ENCODE measurements at places on chromosomes 12 and 14.

DNA sequence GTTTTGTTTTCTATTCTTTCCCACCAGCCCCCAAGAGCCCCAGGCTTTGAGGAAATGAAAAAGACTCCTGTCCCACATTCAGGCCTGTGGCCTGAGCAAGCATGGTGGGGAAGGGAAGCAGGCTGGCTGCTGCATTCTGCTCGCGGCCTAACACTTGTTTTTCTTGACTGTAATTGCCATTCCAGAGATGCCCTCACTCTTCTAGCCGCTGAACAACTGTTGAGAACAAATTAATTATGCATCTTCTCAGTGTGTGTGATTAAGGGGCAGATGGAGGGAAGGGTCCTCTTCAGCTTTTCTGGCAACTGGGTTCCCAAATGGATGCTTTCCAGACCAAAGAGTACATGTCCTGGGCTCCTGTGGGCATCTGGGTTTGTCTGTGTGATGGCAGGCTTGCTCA is 43.3 kb downstream of the ADCK1 start:
- no peak for ATAC-seq

DNA sequence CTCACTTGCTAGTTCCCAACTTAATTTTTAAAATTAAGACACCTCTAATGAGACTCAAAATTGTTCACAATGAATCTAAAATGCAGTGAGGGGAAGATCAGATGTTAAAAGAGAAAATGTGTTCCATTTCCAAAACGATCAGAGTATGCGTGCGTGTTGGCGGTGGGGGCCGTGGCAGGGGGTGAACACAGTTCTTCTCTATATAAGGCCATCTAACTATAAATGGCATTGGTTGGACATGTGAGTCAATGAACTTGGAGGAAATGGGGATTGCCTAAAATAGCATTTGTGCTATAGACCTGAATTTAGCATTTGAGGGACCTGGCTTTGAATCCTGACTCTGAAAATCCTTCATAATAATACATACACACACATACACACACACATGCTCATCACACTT is 149.4 kb downstream of the FOXN3 start:
- ATAC-seq = no peak

GRCh38 chr14:61190341-61190740 is 90.8 kb downstream of the TMEM30B start:
- no peak for ATAC-seq

DNA sequence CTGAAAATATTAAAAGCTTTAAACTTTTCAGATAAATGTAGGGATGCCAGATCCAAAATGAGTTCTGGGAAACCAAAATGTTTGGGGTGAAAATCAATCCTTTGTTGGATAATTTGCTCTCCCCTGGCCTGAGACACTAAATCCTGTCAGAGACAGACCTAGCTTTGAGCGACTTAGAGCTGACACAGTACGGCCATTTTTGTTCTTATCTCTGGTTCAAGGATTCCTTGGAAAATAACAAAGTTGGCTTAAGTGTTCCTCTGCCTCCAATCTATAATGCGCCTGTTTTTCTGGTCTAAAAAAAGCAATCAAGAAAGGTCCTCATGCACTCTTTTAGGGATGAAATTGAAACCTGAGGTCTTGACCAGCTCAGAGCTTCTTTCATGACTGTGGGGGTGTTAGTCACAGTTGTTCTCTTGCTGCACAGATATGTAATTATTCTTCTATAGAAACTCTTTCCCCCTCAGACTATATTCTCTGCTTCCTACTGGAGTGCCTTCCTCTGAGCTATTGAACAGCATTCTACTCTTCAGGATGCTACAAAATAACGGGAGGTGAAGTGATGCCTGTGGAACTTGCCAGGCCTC is 52.3 kb upstream of the EGLN3 start:
- no peak for ATAC-seq

- ATAC-seq = no peak
Observed at GRCh38 chr14:105091054-105091516, 25.9 kb upstream of the GPR132 start.

DNA sequence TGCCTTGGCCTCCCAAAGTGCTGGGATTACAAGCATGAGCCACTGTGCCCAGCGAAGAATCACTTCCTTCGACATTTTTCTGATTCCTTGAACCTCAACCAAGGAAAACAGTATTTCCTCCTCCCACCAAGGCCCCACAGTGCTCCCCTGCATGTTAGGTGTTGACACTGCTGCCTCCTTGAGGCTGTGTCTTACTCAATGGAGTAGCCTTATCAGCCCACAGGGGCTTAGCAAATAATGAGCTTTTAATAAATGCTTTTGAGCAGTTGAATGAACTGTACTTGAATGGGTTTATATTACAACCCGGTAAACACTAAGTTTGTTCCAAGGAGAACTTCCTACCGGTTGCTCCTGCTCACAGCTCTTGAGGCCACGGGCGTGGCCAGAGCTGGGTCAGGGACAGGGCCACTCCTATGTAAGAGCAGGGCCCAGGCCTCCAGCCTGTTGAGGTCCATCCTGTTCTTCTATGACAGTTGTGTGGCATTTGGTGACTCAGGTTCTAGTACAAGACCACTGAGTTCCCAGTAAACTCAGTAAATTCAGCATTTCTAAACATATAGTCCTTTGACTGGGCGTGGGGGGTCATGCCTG is 36.8 kb upstream of the TUBA1A start:
- ATAC-seq = peak; percentile 48

- no peak for ATAC-seq
Observed at GRCh38 chr12:90979019-90979418, 24.0 kb upstream of the CCER1 start.

- no peak for ATAC-seq
Observed at GRCh38 chr12:14959916-14960496, 1.4 kb downstream of the ARHGDIB start.

DNA sequence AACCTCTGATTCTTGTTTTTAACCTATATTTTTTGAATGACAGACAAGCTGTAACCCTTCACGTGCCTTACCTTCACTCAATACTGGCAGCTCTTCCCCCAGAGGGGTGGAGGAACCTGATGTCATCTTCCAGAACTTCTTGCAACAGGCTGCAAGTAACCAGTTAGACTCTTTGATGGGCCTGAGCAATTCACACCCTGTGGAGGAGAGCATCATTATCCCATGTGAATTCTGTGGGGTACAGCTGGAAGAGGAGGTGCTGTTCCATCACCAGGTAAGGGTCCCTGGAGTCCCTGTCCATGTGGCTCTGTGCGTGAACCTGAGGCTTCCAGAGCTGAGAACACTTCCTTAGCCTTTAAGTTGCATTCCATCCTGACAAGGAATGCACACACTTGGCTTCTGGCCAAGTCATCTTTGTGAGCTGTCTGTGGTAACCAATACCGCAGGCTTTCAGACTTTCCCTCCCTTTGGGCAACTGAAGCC is 22.7 kb downstream of the TRAFD1 start:
- ATAC-seq = peak; percentile 88

DNA sequence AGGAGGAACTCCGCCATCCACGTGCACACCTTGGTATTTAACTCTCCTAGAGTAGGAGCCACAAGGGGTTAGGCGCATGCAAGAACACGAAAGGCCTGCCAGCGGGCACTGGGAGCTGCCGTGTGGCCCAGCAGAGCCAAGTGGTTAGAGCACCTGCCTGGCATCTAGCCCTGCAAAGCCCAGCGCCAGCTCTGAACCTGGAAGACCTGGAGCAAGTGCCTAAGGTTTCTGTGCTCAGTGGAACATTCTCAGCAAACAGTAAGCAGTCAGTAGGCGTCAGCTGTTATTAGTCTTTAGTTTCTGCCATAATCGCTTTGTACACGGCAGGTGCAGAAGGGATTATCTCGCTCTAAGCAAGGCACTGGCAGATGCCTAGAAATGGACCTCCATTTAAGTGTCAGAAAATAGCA is 55.4 kb downstream of the SETD3 start:
- no peak for ATAC-seq

DNA sequence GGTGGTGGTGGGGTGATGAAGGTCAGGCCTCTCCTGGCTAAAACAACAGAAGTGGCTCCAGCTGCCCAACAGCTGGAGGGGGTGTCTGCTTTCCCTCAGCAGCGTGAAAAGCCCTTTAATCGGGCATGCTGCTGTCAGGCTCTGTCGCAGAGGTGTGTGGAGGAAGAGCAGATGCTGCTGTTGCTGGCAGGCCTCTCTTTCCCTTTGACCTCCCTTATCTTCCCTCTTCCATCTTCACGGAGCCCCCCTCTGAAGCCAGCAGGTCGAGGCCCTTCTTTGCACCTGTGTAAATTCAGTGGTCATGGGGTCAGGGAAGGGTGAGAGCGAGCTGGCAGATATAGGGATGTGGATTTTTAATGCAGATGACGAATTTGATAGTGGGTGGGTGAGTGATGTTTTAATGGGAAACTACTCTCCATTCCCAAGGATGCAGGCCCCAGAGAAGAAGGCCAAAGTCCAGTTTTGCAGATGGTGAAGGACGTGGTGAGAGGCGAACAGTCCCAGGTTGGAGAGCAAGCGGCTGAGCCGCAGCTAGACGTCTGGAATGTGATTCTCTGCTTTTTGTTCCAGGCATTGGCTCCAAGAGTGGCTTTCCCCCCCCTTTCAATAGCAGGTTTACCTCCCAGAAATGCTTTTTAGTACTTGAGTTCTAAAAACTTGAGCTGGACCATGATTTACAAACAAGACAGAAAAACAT is 64.0 kb downstream of the SMOC1 start:
- no peak for ATAC-seq

DNA sequence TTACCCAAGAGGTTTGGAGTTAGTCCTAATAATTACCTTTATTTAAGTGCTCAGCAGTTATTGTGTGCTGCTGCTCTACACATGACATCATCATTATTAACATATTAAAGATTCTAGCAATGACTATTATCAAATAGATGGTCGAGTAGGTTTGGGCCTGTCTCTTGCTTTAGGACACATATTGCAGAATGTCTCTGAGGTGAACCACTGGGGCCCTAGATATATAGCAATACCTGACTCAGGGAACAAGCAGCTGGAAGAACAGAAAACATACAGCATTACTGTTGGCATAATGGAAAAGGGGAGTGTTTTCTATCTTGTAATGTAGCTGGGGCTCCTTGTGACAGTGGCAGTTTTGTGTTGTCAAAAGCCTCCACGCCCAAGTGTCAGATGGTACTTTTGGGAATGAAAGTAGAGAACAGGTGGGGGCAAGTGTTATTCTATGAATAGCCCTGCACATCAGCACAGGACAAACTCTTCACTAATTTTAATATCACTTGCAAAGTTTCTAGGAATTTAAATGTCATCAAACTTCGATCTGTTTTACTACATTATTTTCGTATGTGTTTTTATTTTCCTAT is 54.6 kb downstream of the C12orf56 start:
- ATAC-seq = no peak

DNA sequence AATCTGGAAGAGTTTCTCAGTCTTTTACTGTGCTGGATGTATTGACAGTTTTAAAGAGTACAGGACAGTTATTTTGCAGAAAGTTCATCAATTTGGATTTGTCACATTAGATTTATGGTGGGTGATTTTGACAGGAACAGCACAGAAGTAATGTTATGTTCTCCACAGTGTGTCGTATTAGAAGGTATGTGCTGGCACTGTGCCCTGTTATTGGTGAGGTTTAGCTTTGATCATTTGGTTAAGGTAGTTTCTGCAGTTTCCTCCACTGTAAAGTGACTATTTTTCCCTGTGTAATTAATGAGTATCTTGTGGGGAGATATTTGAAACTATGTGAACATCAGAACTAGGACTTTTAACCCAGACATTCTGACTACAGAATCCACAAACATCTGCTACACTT is 308.5 kb upstream of the TBX3 start:
- ATAC-seq = no peak

GRCh38 chr12:95857156-95857555 is 1.6 kb upstream of the SNRPF start:
- ATAC-seq = no peak

- no peak for ATAC-seq
Observed at GRCh38 chr12:2117541-2117940, 64.8 kb downstream of the CACNA1C start.

- ATAC-seq = no peak
Observed at GRCh38 chr12:121501946-121502345, 78.9 kb downstream of the KDM2B start.

GRCh38 chr12:13318231-13319015 is 121.9 kb downstream of the EMP1 start:
- no peak for ATAC-seq

GRCh38 chr14:83470466-83470865 is 1936.8 kb upstream of the SEL1L start:
- ATAC-seq = no peak

GRCh38 chr12:108792361-108793292 is 61.3 kb upstream of the CORO1C start:
- no peak for ATAC-seq

DNA sequence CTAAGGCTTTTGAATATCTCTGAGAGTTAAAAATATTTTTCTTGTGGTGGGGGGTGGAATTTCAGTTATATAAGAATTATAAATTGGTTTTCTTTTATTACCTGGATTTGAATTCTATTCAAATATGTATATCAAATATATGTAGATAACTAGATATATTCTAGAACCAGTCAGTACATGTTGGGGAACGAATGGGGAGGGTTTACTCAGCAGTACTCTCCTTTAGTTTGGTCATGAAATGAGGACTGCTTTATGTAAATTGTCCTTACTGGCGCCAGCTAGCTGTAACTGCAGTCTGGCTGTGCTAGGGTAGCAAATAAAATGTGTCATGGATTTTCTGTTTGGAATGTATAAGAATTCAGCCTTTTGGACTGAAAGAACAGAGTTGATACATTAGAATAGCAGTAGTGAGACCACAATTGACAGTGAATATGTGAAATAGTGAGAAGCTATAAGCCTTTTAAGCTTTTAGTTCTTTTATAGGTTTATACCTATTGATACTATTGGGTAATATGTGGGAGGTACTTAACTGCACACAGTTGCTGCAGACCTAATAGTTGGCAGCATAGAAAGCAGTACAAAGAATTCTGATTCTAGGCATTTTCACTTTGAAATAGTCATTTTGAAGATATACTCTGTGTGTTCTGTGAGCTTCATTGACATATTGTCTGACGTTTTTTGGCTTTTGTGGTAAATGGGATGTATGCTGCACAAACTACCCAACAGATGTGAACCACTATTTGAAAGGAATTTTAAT is 29.0 kb downstream of the ATF7IP start:
- ATAC-seq = peak; percentile 98

DNA sequence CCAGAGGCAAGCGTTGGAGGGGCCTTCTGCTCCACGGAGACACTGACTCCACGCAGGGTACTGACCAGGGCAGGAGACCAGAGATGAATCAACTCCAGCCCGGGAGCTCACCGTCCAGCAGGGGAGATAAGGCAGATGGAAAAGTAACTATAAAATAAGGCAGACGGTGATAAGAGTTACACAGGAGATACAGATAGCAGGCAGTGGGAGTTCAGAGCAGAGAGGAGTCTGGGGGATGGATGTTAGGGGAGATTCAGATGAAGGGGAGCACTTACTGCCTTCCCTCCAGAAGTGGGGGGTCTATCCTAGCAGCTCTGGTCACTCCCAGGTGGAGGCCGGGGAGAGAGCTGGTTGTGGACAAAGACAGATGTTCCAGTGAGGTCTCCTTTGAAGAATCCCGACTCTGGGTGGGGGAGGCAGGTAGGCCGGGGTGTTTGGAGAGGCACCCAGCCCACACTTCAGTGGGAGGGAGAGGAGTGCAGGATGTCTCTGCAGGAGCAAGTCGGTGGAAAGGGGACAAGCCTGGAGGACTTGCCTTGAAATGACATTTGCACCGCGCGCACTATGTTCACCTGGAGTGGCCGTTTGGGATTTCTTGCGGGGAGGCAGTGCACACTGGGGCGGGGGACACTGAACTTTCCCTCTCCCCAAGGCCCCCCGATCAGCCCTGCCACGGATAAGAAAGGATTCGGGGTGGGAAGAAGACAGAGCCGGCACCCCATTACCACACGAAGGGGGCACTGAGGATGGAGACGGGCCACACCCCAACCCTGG is 1.2 kb downstream of the PITPNM2 start:
- peak; percentile 2 for ATAC-seq

Data from SK-N-SH treated with all-trans-retinoic acid at 6 μM for 48 hours (cell line).